ENCODE measurements at places on chromosomes 1 and 21. TPM values are rescaled to one million over a fixed set of nuclear protein-coding genes. Genes with fewer than 3 reads are reported as not detected.

DNA sequence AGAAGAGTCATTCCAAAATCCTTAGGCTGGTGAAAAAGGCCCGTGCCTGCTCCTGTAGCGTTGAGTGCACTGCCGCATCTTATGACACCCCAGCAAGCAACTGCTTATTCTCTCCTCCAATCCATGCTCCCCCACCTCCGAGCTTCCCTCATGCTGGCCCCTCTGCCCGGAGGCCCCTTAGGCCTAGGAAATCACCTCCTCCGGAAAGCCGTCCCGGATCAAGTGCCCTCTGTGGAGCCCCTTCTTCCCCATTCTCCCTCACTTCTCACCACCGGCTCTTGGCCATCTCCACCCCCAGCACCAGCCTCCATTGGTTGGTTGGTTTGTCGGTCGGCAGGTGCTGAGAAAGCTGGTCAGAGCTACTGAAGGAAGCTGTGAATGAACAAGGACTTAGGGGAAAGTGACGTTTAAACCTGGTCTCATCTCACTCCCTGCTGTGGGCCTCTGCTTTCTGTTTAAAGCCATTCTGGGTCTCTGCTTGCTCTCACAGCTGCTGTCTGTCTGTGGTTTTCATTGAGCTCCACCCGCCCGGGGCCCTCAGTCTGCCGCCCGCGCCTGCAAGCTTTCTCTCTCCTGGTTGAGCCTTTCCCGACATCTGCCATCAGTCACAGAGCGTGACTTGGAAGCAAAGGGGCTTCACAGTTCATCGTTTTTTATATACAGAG lies 122.2 kb downstream of the KCNN3 start:
- no peak for DNase-seq

DNA sequence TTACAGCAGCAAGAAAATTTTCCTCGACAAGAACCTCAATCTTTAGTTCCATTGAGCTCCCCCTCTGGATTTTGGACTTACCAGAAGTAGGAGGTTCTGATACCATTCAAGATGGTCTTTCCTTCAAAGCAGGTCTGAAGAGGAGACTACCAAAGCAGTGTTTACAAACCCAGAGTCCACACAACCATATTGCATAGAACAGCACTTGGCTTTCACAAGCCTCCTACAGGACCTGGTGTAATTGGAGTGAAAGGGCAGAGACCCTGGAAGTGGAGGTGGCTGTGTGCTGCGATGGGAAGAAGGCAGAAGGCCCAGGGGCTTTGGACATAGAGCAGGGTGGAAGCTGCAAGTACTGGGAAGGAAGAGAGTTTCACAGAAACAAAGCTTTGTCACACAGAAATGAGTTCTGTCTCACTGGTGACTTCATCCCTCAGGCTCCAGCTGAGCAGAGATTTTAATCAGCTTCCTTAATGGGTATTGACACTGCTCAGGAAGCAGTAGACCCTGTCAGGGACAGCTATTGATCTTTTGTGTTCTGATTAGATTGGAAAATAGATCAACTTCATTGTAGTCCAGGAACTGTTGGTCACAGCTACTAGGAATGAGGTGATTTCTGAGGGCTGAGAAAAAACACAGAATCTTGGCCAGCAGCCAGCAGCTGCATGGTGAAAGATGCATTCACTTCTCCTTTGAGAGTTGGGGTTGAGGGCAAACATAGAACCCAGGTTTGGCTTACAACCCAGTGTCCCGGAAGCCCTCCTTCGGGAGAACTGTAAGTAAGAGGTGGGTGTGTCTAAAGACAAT lies 124.0 kb downstream of the SYT2 start:
- DNase-seq = peak; percentile 38

DNA sequence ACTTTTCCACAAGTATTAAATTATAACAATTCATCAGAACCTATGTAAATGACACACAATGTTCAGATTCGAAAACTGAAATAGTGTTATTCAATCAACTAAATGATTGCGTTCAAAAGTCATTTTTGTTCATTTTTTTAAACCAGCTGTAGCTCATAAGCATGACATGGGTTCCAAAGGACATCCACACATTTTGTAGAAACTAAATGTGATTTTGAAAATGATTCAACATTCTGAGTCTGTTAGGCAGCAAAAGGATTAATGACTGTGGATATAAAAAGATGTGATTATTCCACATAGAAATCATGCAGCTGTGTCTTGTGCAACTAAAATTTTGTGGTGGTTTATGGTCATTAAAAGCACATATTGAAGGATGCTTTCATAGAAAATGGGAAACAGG lies 204.5 kb downstream of the BRINP3 start:
- no peak for DNase-seq

The SLC16A4 gene
- 73.0 TPM for total RNA-seq

The NUDT4B gene
- total RNA-seq = 19.9 TPM

- DNase-seq = peak; percentile 39
Observed at GRCh38 chr1:1433804-1434130, 1.7 kb upstream of the VWA1 start.

GRCh38 chr1:18414872-18415447 lies 65.8 kb upstream of the KLHDC7A start:
- DNase-seq = no peak

The SLC22A15 gene
- total RNA-seq = under 0.01 TPM

DNA sequence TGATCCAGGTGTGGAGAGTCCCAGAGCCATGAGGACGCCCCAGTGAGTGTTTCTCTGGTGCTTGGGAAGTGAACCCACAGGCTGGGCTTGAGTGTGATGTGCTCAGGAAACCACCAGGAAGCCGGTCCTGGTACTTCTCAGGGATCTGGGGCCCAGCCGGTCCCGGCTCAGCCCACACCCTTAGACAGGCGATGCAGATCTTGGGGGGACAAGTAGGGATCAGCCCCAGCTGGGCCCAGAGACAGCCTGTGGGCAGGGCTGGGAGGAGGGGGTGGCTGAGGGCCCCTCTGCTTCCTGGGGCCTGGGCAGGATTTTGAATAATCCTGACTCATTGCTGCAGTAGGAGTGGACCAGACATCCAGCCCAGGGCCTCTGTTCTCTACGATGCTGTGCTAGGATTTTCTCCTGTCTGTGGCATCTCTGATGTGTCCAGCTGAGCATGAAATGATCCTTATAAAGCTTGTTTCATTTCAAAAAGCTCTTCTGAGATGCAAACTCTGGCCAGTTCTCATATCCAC lies 698.0 kb downstream of the PTPRU start:
- no peak for DNase-seq

GRCh38 chr1:157245823-157246222 lies 107.6 kb upstream of the ETV3 start:
- no peak for DNase-seq

DNA sequence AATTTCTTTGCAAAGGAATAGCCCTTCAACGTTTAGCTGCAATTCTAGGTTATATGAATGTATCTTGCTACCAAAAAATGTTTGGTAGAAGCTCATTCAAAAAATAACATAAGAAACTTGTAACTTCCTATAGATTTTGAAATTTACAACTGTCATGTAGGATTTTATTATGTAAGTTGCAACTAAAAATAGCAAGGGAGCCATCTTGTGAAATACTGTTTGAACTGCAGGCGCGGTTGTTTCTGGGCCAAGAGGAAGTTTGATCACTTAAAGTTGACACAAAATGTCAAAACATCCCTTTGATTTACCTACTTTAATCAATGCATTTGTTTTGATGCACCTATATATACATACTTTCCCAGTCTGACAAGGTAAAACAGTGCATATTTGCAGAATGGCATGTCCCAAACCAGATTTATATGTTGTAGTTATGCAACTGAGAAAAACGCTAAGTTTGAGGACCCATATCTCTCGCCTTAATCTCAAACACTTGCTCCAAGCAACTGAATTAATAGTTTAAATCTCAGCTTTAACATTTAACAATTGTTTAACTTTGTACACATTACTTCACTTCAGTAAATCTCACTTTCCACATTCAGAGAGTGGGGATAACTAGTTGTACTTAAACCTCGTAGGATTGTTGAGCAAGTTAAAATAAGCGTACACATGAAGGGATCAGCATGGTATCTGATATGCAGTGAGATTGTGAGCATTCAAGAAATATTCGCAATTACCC lies 63.9 kb downstream of the KCNK2 start:
- DNase-seq = peak; percentile 64

DNA sequence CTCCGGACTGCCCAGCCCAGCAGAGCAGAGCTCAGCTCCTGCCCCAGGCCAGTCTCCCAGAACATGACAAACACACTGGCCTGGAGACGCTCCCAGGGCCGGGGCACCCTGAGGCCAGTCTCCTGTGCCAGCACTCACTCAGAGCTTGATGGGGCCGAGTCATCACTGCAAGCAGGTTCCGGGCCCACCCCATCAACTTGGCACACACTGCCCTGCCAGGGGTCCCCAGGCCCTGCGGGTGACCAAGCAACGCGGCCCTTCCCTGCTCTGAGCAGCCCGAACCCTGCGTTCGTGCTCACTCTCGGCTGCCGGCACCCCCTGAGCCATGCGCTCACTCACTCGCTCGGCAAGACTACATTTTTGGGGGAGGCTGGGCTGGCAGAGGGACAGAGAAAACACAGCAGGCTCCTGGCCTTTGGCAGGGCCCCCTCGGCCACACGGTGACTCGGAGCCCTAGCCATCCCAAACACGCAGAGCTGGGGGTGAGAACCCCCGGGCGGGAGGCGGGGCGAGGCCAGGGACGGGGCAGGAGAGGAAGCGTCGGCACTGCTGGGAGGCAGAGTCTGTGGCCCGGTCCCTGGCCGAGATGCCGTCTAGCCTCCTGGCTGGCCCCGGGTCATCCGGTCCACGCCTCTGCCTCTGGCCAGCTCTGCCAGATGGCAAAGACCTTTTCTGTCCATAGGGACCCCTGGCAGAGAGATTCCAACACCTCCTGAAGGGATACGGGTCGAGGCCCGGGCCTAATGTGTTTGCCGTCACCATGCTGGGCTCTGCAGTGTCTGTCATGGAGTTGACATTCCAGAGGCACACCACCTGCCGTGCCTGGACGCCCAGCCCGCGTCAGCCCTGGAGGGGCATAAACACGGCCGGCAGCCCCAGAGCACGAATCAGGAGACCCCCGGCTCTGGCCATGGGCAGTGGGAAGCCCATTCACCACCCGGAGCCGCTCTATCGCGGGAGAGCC lies 68.0 kb downstream of the MEGF6 start:
- peak; percentile 92 for DNase-seq

DNA sequence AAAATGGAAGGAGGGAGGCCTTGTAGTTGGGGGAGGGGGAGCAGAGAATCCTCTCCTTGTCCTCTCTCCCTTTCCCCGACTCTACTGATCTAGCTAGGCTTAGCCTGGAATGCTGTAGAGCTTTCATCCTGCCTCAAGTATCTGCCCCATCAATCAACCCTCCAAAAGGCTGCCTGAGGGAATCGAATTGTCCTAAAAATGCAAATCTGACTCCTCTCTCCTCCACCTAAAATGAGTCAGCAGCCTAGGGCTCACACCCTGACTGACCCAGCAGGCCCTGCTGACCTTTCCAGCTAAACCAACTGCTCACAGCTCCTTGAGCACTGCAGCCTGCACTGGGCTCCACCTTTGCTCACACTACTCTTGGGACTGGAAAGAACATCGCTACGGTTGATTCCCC lies 2.8 kb downstream of the HPDL start:
- DNase-seq = no peak

- DNase-seq = no peak
Observed at GRCh38 chr1:58062635-58063034, 483.9 kb downstream of the OMA1 start.

The ADAMTSL4 gene
- total RNA-seq = 0.56 TPM

GRCh38 chr1:110765640-110766335 lies 91.0 kb upstream of the KCNA3 start:
- peak; percentile 62 for DNase-seq

GRCh38 chr1:119226913-119227312 lies 86.5 kb upstream of the WARS2 start:
- DNase-seq = no peak

GRCh38 chr1:157955221-157955620 lies 38.2 kb upstream of the KIRREL1 start:
- DNase-seq = no peak

DNA sequence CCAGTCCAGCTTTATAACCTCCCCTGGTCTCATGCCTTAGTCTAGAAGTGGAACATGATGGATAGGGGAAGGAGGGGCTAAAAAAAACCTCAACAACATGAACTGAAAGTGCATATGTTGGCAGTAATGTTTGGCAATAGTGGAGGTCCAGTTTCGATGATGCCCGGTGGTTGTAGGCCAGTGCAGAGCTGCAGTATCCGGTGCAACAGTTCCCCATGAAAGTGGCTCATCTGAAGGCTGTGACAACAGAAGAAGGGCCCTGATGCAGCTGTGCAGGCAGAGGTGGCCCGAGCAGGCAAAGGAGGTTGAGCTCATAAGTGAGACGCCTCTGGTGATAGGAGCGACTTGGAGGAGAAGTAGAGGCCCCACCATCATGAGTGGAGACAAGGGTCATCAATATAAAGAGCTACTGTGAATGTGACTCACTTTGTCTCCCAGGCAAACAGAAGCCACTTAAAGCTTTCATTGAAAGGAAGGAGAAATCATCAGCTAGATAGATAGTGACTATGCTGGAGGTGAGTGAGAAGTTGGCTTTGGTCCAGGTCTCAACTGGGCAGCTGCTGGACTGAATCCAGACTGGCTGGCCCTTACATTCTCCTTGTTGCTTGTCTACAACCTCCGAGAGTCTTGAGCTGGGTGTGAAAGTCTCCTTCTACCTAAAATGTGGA lies 10.2 kb upstream of the CREG1 start:
- DNase-seq = no peak

GRCh38 chr1:7931446-7931812 lies 9.2 kb downstream of the TNFRSF9 start:
- no peak for DNase-seq

- DNase-seq = peak; percentile 62
Observed at GRCh38 chr1:236795757-236796667, 920 bp downstream of the MTR start.

GRCh38 chr1:19398309-19398760 lies 86.2 kb downstream of the SLC66A1 start:
- DNase-seq = peak; percentile 99

DNA sequence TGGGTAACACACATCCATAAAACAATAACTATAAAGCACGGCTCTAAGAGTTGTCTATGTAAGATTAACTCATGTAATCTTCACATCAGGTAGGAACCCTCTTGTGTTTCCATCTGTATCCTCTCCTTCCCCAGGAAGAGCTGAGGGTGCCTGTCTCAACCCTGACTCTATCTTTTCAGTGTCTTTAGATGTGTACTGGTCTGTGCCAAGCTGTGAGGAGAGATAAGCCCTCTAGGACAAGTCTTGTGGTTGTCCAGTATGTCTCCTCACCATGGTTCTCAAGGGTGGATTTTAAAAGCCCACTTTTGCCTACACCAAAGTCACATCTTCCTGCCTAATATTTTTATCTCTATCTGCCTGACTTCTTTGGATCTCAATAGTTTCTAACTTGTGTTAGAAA lies 300.1 kb downstream of the KCNT2 start:
- no peak for DNase-seq

GRCh38 chr1:32138965-32139364 lies 31.1 kb downstream of the KPNA6 start:
- DNase-seq = peak; percentile 55

GRCh38 chr1:172398193-172398592 lies 22.3 kb upstream of the C1orf105 start:
- DNase-seq = peak; percentile 18

The FCRLB gene
- total RNA-seq = 0.90 TPM

GRCh38 chr1:6466751-6467150 lies 778 bp upstream of the TNFRSF25 start:
- no peak for DNase-seq

Data from IMR-90 (cell line).